Pulmonary artery endothelial cell (primary cell): ENCODE measurements at places on chromosomes 6 and 20.

- no peak for DNase-seq
These were observed 47.4 kb upstream of the STX16 start for GRCh38 chr20:58603721-58604120.

GRCh38 chr20:10662661-10663458, 10.9 kb downstream of the JAG1 start:
- DNase-seq = no peak

DNA sequence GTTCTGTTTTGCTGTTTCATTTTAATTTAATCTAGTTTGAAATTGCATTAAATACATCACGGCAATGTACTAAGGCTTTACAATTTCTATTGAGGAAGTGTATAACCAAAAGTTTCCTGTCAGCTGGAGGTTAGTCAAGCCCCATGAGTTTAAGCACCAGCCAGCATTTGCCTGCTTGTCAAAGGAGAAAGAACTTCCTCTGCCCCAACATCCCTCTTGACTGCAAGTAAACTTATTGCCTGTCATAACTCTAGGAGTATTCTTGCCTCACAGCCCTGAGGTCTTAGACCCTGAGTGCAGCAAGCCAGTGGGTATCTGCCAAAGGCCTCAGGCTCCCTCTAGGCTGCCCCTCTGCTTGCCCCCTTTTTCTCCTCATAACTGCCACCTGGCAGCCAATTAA, 106.7 kb upstream of the INSM1 start:
- no peak for DNase-seq

DNA sequence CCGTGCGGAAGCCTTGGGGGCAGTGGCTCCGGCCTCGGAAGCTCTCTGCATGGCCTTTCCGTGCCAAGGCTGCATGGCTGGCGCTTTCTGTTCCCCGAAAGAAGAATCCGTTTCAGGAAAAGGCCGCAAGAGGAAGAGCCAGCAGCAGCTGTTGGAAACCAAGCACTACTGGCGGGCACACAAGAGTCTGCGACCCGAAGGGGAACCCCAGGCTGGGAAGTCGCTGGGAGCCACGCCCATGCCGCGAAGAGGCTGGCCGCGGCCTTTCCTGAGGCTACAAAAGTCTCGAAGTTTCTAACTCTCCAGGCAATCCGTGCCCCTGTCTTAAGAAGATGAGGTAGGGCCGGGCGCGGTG, at the start of gene CGAS:
CGAS (minus strand) TSS at position 191 of the 355 bp plus-strand sequence; CDS start at position 75, 116 bp downstream.
- no peak for DNase-seq

- DNase-seq = no peak
These were observed 42.3 kb upstream of the TMEM181 start for GRCh38 chr6:158517581-158517980.

DNA sequence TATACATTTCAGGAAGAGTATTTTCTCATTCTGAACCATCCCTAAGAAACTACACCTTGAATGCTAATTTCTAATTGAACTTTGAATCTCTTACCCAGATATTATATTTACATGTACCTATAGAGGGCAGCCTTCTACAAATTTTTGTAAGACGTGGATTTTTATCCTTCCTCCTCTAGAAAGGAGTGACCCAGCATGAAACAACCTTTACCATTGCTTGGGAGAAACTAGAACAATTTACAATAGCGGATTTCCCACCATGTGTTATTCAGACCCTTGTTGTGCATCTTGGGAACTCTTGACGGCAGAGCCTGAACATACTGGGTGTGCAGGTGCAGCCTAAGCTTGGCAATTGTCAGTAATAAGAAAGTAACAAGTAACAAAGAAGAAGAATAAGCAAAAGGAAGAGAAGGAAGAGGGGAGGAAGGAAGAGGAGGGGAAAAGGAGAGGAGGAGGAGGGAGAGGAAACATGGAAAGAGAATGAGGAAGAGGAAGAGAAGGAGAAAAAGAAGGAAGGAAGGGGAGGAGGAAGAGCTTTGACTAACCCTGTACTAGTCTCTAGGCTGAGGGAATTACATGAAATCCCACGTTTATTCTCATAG, 10.8 kb upstream of the TAAR1 start:
- DNase-seq = no peak

DNA sequence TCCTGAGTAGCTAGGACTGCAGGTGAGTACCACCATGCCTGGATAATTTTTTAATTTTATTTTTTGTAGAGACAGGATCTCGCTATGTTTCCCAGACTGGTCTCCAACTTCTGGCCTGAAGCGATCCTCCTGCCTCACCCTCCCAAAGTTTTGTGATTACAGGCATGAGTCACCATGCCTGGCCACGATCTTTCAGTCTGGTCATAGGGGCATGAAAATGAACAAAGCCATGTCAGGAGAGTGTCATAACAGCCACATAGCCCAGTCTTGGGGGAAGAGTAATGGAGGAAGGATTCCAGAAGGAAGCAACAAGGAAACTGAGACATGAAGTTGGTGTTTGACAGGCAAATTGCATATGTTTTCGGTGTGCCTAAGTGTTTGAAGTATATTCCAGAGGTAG, 17.0 kb upstream of the SNX3 start:
- DNase-seq = no peak

GRCh38 chr6:27332692-27333641, 20.9 kb upstream of the POM121L2 start:
- no peak for DNase-seq

DNA sequence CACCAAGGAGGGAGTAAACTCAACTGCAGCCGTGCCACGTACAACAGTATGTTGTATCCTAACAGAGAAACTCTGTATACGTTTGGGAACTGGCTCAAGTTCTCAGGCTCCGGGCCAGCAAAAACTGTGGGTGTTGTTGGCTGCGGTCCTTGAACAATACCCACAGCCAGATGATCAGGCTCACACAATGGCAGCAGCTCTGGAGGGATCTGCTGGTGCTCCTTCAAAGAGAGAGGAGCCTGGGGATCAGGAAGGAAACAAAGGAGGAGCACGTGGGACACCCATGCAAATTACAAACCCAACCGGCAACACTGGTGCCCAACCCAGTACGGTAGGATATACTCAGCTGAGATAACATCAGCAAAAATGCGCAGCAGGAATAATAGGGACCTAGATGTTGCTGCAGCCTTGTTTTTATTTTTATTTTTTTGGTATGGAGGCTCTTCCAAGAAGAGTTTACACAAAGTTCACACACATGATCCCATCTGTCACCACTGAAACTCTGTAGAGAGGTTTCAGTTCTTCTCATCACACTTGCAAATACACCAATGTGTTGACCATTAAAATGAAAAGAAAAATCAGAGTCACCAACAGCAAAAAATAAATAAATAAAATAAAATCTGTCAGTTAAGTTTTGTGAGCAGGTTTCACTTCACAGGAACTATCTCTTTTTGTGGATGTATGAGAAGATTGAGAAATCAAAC, 41.2 kb upstream of the PDE10A start:
- no peak for DNase-seq

- no peak for DNase-seq
These were observed 10.9 kb downstream of the IL20RA start for GRCh38 chr6:137033828-137034227.

- DNase-seq = no peak
These were observed 257.3 kb downstream of the ATXN1 start for GRCh38 chr6:16503970-16504415.

DNA sequence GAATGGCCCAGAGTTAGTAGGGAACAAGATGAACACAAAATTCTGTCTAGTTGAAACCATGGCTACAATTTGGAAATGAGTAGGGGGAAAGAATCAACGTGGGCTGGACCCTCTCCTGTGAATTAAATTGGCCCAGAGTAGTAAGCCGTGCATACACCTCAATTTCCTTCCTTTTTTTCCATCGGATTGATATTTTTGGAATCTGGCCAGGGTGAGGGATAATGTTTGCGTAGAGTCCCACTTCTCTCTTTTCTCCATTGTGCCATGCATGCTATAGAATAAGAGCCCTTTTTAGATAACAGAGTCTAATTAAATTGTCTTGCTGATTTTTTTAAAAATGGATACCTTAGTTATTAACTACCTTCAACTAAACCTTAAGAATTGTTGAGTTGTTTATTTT, 35.2 kb downstream of the XRN2 start:
- DNase-seq = no peak

DNA sequence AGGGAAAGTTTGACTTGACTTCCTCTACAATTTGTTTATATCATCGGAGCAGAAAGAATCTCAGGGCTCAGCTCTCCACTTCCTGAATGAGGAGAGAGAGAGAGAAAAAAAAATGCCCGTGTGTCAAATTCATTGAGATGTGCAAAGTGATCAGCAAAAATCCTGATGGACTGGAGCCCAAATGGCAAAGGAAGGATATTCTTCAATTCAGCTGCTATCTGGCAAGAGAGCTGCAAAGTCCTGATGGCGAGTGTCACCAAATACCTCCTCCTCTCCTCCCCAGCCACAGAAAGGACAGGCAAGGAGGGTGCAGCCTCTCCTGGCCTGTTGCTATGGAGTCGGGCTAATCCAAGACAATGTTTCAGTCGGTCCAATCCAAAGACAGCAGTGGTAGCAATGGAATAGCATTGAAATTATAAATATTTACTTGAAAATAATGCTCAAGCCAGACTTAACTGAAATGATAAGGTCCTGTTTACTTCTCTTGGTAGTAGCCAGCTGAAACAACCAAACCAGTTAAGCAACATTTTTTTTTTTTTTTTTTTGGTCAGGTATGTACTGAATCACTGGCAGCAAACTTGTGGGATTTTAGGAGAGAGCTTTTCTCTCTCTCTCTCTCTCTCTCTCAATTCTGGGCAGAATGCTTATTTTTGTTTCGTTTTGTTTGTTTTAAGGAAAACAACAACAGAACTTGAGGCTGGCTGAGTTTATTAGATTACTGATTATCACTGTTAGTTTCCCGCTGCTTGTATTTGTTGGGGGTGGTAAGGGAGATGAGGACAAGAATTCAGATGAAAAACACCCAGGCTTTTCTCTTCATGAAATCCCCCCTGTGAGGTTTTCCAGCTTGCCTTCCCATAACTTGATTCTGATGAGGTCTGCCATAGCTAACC, 204.2 kb downstream of the BCAS1 start:
- DNase-seq = peak; percentile 27

GRCh38 chr20:11499101-11499634, 418.5 kb upstream of the BTBD3 start:
- DNase-seq = no peak

GRCh38 chr6:114989279-114989964, 646.6 kb upstream of the HS3ST5 start:
- no peak for DNase-seq

DNA sequence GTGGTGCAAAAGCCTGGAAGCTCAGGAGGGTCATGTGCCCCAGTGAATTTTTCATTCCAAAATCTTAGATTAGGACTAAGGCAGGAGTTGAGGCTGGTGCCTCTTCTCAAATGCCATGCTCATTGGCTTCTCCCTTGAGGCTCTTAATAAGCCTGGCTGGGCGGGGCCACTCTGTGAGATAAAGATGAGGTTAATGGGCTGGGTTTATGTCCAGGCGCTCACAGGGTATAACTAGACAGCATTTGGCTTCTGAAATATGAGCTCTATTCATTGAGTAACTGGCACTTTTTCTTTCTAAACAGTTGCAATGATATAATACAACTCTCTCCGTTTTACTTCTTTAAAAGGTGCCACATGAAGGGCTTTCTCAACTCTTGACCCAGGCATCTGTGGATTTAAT, 156.3 kb downstream of the SCML4 start:
- no peak for DNase-seq

DNA sequence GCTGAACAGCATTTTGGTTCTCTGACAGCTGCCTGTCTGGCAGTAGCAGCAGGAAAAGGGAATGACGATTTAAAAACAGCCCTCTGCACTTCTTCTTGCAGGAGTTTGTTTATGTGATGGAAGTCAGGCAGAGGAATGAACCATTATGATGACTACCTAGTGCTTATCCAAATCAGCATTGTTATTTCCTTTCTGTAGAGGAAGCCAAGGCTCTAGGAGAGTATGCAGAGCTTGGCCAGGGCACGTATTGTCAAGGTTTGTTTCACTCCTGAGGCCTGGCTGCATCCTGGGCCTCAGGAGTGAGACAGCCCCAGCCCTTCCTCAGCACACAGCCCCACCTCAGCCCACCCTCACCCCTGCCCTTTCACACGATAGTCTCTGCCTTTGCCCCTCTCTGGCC, 68.5 kb downstream of the FAM229B start:
- peak; percentile 20 for DNase-seq

GRCh38 chr6:136317021-136317694, 27.5 kb upstream of the BCLAF1 start:
- peak; percentile 36 for DNase-seq

DNA sequence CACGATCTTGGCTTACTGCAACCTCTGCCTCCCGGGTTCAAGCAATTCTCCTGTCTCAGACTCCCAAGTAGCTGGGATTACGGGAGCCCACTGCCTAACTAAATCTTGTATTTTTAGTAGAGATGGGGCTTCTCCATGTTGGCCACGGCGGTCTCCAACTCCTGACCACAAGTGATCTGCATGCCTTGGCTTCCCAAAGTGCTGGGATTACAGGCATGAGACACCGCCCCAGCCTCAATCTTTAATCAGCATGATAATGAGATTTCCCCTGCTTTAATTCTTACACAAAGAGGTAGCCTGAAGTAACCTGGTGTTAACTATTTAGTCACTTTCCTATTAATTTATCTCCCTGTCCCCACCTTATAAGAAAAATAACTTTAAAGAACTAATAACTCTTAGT, 31.3 kb upstream of the TRDN start:
- DNase-seq = no peak

- DNase-seq = peak; percentile 65
These were observed 39.7 kb downstream of the TAF4 start for GRCh38 chr20:62025832-62026563.

- DNase-seq = no peak
These were observed 21.6 kb downstream of the RNF8 start for GRCh38 chr6:37375376-37375775.

- DNase-seq = peak; percentile 75
These were observed 145.1 kb downstream of the PREX1 start for GRCh38 chr20:48682529-48683363.

- no peak for DNase-seq
These were observed 309.2 kb upstream of the SPTLC3 start for GRCh38 chr20:12699374-12700228.

DNA sequence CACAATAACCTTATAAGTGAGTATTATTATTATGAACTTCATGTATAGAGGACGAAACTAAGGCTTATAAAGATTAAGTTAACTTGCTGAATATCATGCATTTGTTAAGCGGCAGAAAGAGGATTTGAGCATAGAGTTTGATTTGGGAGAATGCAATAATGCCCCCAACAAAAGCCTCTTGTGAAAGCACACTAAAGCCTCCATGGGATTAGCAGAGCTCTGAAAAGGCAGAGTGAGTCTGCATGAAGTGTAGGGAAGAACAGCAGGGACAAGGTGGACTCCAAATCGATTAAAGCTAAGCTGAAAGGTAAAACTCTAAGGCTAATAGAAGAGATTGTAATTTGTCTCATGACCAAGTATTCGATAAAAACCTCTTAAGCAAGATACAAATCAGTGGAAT, 100.3 kb downstream of the SH3BGRL2 start:
- no peak for DNase-seq

GRCh38 chr20:62804627-62805154, at the start of gene OGFR:
Gene OGFR (plus strand): TSS chr20:62804835. CDS start chr20:62804860, 25 bp downstream.
- DNase-seq = no peak

- DNase-seq = no peak
These were observed 516.7 kb downstream of the HDGFL1 start for GRCh38 chr6:23086100-23086499.

- DNase-seq = no peak
These were observed 35.3 kb downstream of the TFAP2B start for GRCh38 chr6:50853939-50854338.
